Dermis blood vessel endothelial cell (primary cell): ENCODE measurements at places on chromosomes 7 and 10. TPM values are rescaled to one million over a fixed set of nuclear protein-coding genes. Genes with fewer than 3 reads are reported as not detected.

The ADIRF gene
- 12.8 and 23.8 TPM in 2 replicates for total RNA-seq

The MBL2 gene
- not detected in 2 replicates for total RNA-seq

The PTPRN2 gene
- total RNA-seq: 2.1 and 2.2 TPM in 2 replicates

The CLRN3 gene
- 0.19 TPM in 1 of 2 replicates, not detected in the other for total RNA-seq

The LHFPL3 gene
- total RNA-seq: not detected in 2 replicates

The ASL gene
- total RNA-seq: 82.4 and 96.9 TPM in 2 replicates

The TUBAL3 gene
- total RNA-seq: 0.28 and 0.34 TPM in 2 replicates

The OR2AE1 gene
- 0.34 TPM in 1 of 2 replicates, not detected in the other for total RNA-seq

The NPY4R2 gene
- not detected in 2 replicates for total RNA-seq

The AS3MT gene
- total RNA-seq: 1.2 and 2.0 TPM in 2 replicates

The PON1 gene
- not detected in 2 replicates for total RNA-seq

The ENO4 gene
- not detected in 2 replicates for total RNA-seq

The PRKAR2B gene
- total RNA-seq: 38.5 and 57.2 TPM in 2 replicates

The PARD3 gene
- total RNA-seq: 36.4 and 54.7 TPM in 2 replicates

The DLX6 gene
- not detected in 2 replicates for total RNA-seq

The ACBD7 gene
- total RNA-seq: 0.85 and 6.0 TPM in 2 replicates

The COL28A1 gene
- total RNA-seq: 0.17 TPM in 1 of 2 replicates, not detected in the other

The SCRN1 gene
- total RNA-seq: 94.6 and 95.5 TPM in 2 replicates

The PIK3AP1 gene
- 0.14 TPM in 1 of 2 replicates, not detected in the other for total RNA-seq

The ZNF853 gene
- total RNA-seq: 0.93 and 1.0 TPM in 2 replicates

The ASB10 gene
- not detected in 2 replicates for total RNA-seq

The HTR7 gene
- total RNA-seq: 0.09 TPM in 1 of 2 replicates, not detected in the other

The TMEM243 gene
- 20.8 and 31.1 TPM in 2 replicates for total RNA-seq

The SORBS1 gene
- total RNA-seq: 0.68 and 3.6 TPM in 2 replicates

The PNLIP gene
- total RNA-seq: not detected in 2 replicates

The CCDC3 gene
- total RNA-seq: 0.28 and 1.4 TPM in 2 replicates

The MTG1 gene
- total RNA-seq: 42.0 and 43.2 TPM in 2 replicates

The SRGN gene
- 495 and 622 TPM in 2 replicates for total RNA-seq

The GHRHR gene
- 0.09 TPM in 1 of 2 replicates, not detected in the other for total RNA-seq

The ASIC3 gene
- total RNA-seq: 0.42 TPM in 1 of 2 replicates, not detected in the other

The FAM171A1 gene
- 40.0 and 55.9 TPM in 2 replicates for total RNA-seq

The SPDYE2 gene
- total RNA-seq: not detected in 2 replicates

The GRM3 gene
- not detected in 2 replicates for total RNA-seq

The FAM13C gene
- 6.0 and 16.7 TPM in 2 replicates for total RNA-seq

The SPDYE6 gene
- total RNA-seq: not detected in 2 replicates

The EGR2 gene
- total RNA-seq: 0.37 and 1.0 TPM in 2 replicates

The RASSF4 gene
- 13.1 and 24.8 TPM in 2 replicates for total RNA-seq

The PROSER2 gene
- total RNA-seq: 7.5 and 11.2 TPM in 2 replicates

The NPC1L1 gene
- total RNA-seq: not detected in 2 replicates

The FAM131B gene
- total RNA-seq: 0.23 and 0.51 TPM in 2 replicates

The CALY gene
- total RNA-seq: not detected in 2 replicates

The CPEB3 gene
- 1.7 and 2.5 TPM in 2 replicates for total RNA-seq

The AGBL3 gene
- total RNA-seq: 1.6 and 1.7 TPM in 2 replicates

The RADIL gene
- total RNA-seq: 3.9 and 4.1 TPM in 2 replicates

The GSTO2 gene
- 0.51 and 0.85 TPM in 2 replicates for total RNA-seq

The MOGAT3 gene
- not detected in 2 replicates for total RNA-seq

The LRRN3 gene
- total RNA-seq: 0.05 TPM in 1 of 2 replicates, not detected in the other

The DOCK4 gene
- total RNA-seq: 155 and 162 TPM in 2 replicates
